ENCODE measurements at places on chromosomes 1 and 21.

DNA sequence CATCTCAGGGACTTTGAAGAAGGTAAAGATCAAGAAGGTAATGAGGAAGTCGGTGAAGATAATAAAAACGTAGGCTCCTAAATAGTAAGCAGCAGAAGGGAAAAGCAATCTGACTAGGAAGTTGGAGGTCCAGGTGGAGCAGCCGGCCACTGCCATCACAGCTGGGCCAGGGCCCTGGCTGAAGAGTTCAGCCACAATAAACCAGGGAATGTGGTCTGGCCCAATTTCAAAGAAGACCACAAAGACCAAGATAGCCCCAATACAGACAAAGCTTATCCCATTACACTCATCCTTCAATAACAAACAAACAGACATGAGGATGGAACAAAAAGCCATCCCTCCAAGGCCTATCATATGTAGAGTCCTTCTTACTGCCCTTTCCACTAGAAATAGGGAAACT is 18.4 kb upstream of the JAK1 start:
- DNase-seq = no peak

GRCh38 chr1:40034869-40035268 is 5.7 kb upstream of the CAP1 start:
- no peak for DNase-seq

- DNase-seq = peak; percentile 63
These were observed at the start of gene GPR157 for GRCh38 chr1:9128520-9129265. Gene GPR157, minus strand, starts transcription at chr1:9129102. Its CDS starts 75 bp downstream, at chr1:9129027.

DNA sequence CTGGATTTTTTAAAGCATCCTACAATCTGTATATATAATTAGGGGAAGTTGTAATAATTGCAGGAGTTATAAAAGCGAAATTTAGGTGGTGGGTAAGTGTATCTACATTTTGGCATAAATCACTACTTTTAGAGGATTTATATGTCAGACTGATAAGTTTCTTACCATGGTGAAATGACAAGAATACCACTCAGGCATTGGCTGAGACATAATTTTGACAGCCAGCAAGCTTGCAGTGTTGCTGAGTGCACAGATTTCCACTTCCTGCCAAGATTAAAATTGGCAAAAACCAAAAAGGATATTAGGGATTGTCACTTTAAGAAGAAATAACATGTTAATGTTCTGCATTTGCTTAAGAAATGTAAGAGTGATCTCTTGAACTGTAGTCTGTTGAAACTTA is 28.2 kb downstream of the NFIA start:
- no peak for DNase-seq

GRCh38 chr1:202205523-202206190 is 12.1 kb downstream of the LGR6 start:
- no peak for DNase-seq
